Aorta (tissue), 5 donors: ENCODE measurements at places on chromosomes 3 and 15.

GRCh38 chr15:83605111-83605945, 48.6 kb upstream of the ADAMTSL3 start:
- DNase-seq = no peak

- DNase-seq = no peak
Measured at GRCh38 chr15:47218295-47218694, 499.0 kb upstream of the SEMA6D start.

GRCh38 chr3:11438646-11439045, 166.4 kb downstream of the ATG7 start:
- DNase-seq = no peak

- DNase-seq = no peak
Measured at GRCh38 chr3:112775011-112775742, 71.5 kb downstream of the CD200R1L start.

DNA sequence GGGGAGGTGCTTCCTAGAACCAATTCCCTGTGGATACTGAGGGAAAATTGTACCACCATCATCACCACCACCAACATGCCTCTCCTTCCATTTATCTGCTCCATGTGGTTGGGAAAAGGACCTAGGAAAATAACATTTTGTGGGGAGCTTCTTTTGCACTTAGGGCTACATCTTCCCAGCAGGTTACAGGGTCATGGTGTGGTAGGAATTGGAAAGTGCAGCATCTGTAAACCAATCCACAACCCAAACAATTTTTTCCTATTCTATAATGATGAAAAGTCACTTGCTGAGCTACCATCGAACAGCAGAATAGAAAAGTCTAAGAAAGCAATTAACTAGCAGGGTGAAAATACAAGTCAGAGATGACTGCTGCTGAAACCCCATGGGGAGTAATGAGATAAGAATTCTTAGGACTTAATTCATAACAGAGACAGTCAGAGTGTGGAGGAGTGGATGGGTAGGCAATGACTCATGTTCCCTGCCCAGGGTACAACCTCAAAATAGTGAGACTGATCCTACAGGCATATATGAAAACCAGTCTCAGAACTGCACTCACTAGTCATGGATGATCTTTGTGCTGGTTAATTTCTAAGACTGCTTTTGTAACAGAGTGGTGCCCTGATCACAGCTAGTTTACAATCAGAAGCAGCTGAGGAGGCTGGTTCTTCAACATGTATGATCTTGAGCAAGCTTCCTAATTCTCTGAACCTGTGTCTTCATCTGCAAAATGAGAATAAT, 38.1 kb upstream of the LEKR1 start:
- DNase-seq = no peak

DNA sequence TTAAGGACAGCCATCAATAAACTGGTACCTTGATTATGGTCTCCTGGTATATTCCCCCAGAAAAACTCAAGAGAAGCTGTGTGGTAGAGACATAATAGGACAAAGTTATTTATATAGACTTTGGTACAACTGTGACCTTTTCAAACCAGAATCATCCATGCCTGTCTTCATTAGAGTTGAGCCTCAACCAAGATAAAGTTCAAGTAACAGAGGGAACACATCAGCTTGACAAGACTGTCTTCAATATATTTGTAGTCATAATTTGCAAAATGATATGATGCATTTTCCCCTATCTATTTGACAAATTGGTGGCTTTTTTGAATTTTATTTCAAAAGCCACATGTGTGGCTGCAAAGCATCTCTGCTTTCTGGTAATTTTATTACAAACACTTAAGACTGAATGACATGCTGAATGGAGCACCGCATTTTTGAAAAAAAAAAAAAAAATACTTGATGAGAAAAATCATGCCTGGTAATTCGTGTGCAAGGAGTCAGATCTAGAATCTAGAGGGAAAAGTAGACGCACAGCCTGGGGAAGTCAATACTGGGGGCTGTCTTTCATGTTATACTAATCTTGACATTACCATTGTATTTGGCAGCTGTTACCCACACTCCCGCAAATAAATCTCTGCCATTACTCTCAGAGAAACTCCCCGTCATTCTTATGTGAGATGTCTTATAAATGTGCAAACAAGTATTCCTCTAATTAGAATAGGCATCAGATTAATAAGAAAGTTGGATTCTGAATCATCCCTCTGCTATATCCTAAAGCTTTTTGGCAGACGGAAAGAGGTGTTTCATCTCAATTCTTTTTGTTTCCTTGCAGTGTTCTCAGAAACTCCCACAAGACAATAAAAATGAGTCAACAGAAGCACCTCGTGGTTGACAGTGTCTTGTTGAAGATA, 554.8 kb upstream of the CBLB start:
- DNase-seq = no peak

DNA sequence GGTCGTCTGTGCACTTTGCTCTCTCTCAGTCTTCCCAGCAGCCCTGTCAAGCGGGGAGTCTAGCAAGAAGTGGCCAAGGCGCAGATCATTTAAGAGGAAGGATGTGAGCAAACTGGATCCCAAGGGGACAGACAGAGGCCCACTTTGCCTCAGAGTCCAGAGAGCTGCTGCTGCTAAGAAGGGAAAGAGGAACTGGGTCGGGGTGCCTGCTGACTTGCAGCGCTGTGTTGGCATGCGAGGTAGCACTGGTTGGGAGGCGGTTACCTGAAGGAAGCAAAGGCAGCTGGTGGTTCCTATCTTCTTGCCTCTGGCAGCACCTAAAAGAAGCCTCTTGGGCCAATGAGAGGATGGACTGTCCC, 28.1 kb downstream of the SMAD3 start:
- peak; percentile 80 for DNase-seq

DNA sequence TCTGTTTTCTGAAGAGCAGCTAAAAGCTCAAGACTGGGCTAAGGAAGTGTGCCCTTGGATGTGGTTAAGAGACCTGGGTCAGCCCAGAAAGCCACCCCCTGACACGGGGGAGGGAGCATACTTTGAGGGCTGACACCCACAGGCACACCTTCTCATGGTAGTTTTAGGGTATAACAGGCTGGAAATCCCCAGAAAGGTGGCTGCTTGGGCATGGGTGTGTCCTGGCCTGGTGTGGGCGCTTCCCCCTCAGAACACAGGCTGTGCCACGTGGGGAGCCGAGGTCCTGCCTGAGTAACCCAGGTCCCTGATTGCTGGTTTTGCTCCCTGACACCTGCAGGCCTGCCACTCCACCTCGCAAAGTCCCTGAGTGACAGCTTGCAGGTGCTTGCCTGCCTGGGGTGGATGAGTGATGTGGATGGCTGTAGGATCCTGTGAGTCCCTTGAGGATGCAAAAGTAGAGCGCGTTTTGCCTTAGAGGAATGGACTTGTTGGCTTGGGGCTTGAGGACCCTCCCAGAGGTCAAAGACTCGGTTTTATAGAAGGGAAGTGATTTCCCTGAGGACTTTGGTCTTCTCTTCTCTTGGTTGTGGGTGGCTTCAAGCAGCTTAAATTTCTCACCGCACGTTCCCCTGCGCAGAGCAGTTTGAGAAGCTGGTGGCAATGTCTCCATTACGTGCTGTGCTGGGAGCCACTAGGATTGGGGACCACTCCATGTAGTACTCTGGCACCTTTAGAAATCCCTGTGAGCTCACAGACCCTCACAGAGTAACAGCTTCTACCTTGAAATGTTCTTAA, 94.4 kb downstream of the DNASE1L3 start:
- DNase-seq = no peak

DNA sequence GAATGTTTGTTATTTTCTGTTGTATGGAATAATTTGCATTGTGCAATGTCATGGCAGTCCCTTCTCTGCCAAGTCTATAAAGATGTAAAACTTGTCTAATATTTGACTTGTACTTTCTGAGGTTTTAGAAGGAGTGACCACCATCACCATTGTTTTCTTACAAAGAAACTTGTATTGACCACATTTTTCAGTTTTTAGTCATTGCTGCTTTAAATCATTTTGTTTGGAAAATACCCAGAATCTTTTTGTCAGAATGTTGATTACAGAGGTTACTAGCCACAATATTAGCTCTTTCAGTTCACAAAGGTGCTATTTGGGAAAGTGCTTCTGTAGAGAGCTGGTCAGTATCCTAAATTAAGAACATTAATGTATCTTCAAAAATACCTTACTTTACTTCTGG, 532.4 kb upstream of the GBE1 start:
- DNase-seq = no peak

GRCh38 chr3:31688984-31689383, 156.3 kb downstream of the STT3B start:
- no peak for DNase-seq

GRCh38 chr3:45398178-45398577, 9.8 kb downstream of the LARS2 start:
- DNase-seq = no peak

DNA sequence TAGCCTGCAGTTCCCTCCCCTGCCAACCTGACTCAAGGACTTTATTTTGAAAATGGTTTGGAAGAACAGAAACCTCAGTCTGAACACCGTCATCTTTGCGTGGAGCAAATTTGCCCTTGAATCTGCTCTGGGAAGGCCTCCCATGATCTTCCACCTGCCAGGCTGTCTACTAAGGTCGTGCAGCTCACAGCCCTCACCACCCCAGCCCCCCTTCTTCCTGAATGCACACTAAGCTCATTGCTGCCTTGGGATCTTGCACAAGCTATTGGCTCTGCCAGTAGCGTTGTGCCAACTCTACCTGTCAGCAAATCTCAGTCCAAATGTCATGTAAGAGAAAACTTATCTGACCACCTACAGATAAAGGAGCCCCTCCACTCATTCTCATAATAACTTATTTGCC, 141.5 kb downstream of the USP13 start:
- DNase-seq = no peak

DNA sequence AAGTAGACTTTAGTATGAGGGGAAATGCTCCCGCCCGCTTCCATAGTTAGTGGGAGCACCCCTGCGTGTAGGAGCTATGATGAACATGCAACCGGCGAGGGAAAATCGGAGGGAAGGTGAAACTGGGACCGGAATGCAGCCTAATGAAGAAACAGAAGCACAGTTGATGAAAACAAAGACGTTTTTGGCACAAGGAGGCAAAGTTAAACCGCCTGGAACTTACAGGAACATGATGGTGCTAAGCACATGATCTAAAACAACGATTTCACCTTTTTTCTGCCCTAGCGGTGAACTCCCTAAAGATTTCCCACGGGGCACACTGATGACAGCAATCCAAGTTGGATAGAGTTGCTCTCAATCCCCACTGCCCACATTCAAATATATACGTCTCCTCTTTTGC, 49.4 kb upstream of the SPATA12 start:
- DNase-seq = no peak

GRCh38 chr15:52527911-52528563, 643 bp downstream of the MYO5A start:
- peak; percentile 49 for DNase-seq

DNA sequence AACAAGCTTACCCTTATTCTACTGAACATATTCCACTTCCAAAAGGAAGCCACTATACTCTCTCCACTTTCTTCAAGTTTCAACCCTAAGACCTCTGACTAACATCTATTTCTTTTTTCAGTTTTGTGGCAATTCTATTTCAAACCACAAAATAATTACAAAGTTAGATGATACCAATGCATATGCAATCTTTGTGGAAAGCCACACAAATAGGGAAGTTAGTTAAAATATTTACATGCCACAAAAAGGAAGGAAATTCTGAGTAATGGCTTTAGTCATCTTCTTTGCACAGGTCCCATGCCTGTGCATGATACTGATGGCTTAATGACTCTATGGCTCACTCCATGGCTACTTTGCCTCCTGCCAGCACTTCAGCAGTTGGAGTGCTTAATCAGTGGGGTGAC, 57.0 kb upstream of the MCTP2 start:
- no peak for DNase-seq

DNA sequence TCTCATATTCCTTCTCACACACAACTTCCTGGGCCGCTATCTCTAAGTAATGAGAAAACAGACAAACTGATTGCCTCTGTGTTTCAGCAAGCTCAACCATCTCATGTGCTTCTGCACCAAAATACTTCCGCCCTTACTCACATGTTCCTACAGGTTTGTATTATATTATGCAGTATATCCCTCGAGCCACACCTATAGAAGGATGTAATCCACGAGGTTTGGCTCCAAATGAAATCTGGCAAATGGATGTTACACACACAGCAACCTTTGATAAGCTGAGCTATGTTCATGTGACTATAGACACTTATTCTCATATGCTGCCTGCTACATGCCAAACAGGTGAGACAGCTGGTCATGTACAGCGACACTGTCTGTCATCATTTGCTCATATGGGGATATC, 22.6 kb downstream of the CCRL2 start:
- no peak for DNase-seq

DNA sequence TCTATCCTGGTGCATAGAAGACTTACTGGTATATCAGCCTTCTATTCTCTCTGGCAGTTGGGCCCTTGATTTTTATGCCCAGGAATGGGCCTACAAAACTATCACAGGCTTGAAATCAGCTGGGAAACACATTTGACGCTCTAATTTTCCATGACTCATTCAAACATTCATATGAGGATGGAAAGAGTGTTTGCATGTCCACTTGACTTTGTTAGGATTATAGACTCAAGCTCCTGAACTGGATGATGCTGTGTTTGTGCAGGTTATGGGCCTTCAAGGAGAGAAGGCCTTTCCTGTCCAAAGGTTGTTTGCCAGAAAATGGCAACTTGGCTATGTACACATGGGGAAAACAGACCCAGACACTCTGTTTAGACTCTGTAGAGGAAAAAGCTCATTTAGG, 219.9 kb downstream of the GAP43 start:
- no peak for DNase-seq

DNA sequence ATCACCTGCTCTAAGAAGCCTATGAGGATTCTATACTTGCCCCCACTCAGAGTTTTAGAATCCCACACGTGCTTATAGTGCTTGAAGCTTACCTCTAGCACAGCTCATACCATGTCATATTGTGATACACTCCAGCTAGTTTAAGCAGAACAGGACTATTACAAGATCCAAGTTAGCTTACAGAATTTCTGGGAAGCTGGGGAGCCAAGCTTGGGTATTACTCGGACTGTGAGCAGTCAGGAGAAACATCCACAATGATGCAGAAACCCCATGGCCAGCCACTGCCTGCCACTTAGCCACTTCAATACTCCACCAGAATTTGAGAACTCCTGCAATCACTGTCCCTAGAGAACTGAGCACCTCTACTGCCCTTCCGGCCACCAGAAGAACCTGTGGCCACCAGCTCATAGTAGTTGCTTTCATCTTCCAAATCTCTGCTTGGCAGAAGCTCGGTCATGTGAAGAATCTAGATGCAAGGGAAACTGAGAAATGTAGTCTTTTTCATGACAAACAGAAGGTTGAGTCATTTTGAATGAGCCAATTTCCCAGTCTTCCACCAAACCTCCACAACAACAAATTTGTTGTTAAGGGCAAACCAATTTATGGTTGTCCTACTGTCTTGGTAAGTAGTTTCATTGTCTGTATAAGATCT, 27.7 kb upstream of the SSR3 start:
- no peak for DNase-seq

- no peak for DNase-seq
Measured at GRCh38 chr3:151146731-151147091, 56.3 kb downstream of the GPR171 start.
